HepG2 (cell line): ENCODE measurements at places on chromosomes 12 and 14. TPM values are rescaled to one million over a fixed set of nuclear protein-coding genes. Genes with fewer than 3 reads are reported as not detected.

The MYO1H gene
- not detected in 2 replicates for total RNA-seq

DNA sequence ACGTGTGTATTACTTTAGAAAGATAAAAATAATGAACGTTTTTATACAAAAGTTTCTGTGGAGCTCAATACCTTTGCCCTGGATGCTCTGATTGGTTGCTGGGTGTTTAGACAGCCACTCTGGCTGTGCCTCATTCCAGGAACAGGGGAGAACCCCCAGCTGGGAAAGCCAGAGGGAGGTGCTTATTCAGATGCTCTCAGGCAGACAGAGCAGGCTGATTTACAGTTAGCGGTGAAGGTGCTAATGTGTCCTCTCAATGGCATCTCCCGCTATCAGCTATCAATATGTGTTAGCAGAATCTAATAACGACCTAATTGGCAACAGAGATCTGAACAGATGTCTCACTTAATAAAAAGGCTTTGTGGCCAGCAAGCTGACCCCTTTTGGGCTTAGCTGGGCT is 402.3 kb downstream of the NUAK1 start:
- no peak overlapping the region for H3K4me3 ChIP-seq
- no peaks in the 10 kb centered on the region for H3K4me1 ChIP-seq
- H3K27ac ChIP-seq, result no peak overlapping the region
- no peaks in the 10 kb centered on the region for H3K36me3 ChIP-seq

DNA sequence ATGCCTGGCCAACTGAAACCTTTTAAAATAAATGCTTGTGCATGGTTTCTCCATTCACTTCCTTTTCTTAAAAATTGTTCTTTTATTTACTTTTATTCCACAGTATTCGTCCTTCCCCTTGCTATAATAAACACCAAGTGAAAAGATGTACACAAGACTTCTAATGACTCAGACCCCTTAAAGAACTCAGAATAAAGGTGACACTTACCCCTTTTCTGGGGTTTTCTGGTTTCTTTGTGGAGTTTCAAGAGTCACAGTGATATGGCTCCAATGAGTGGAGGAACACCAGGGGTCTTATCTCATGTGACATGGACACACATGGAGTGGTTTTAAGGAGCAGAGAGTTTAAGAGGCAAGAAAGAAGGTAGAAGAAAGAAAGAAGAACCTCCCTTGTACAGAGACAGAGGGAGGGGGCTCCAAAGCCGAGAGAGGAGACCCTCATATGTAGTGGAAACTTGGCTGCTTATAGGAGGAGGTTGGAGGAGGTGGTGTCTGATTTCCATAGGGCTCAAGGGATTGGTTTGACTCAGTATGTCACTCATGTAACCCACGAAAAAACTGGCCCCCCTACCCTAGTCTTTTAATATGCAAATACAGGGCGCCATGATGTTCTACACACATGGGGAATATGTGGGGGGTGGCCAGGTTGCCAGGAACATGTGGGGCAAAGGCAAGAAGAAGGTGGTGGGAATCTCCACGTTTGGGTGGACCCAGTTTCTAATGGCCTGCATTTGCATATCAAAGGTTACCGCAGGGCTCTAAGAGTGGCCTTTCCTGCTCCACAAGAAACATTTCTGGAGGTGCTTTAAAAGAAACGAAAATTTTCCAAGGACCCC is 22.1 kb upstream of the CD69 start:
- no peak overlapping the region for H3K4me3 ChIP-seq
- no peak for DNase-seq
- H3K27me3 ChIP-seq, result no peaks in the 10 kb centered on the region; the same call in 1 of the 2 replicates
- H3K4me1 ChIP-seq, result no peaks in the 10 kb centered on the region

- DNase-seq, result peak; percentile 96
- no peaks in the 10 kb centered on the region for H3K36me3 ChIP-seq
- H3K4me3 ChIP-seq, result peak overlapping the region; percentile 73
- no peaks in the 10 kb centered on the region for H3K27me3 ChIP-seq
- peaks cover 72% of the 10 kb centered on the region for H3K4me1 ChIP-seq
- peak overlapping the region; percentile 90 for H3K27ac ChIP-seq
These were observed 127.7 kb upstream of the MAX start for GRCh38 chr14:65229748-65230728.

GRCh38 chr12:30019366-30020140 is 235.8 kb upstream of the TMTC1 start:
- no peak for DNase-seq
- no peaks in the 10 kb centered on the region for H3K4me1 ChIP-seq
- no peaks in the 10 kb centered on the region for H3K27me3 ChIP-seq

The FAM181A gene
- 1.1 and 1.5 TPM in 2 replicates for total RNA-seq

The CMTM5 gene
- total RNA-seq, result not detected in 2 replicates

The PSME2 gene
- 716 and 834 TPM in 2 replicates for total RNA-seq

- H3K4me1 ChIP-seq, result peaks cover 32% of the 10 kb centered on the region
- no peaks in the 10 kb centered on the region for H3K36me3 ChIP-seq
- no peaks in the 10 kb centered on the region; the same call in 1 of the 2 replicates for H3K27me3 ChIP-seq
- no peak overlapping the region for H3K27ac ChIP-seq
- H3K4me3 ChIP-seq, result peak overlapping the region; percentile 52; the same call in 1 of the 2 replicates
- DNase-seq, result peak; percentile 48
These were observed 91.9 kb downstream of the TMEM30B start for GRCh38 chr14:61188978-61189808.

GRCh38 chr12:115387467-115387901 is 703.5 kb upstream of the TBX3 start:
- peak; percentile 74 for DNase-seq
- H3K27ac ChIP-seq, result peak overlapping the region; percentile 45
- H3K27me3 ChIP-seq, result no peaks in the 10 kb centered on the region

The PDE3A gene
- 1.5 and 2.3 TPM in 2 replicates for total RNA-seq

DNA sequence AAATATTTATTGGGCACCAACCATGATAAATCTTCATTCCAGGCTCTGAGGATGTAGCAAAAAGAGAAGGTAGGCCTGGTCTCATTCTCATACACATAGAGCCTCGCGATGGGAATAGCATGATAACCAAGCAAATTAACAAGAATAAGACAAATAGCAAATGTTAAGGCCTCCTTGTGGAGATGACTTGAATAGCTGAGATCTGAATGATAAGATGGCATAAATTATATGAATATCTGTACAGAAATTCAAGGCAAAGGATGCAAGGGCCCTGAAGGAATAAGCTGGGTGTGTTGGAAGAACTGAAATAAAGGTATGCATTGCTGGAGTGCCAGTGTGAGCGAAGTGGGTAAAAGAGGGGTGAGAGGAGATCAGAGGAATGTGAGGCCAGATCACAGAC is 114.8 kb downstream of the ALX1 start:
- no peak overlapping the region for H3K27ac ChIP-seq
- no peaks in the 10 kb centered on the region for H3K27me3 ChIP-seq
- no peak for DNase-seq
- no peaks in the 10 kb centered on the region for H3K4me1 ChIP-seq
- no peak overlapping the region for H3K4me3 ChIP-seq

DNA sequence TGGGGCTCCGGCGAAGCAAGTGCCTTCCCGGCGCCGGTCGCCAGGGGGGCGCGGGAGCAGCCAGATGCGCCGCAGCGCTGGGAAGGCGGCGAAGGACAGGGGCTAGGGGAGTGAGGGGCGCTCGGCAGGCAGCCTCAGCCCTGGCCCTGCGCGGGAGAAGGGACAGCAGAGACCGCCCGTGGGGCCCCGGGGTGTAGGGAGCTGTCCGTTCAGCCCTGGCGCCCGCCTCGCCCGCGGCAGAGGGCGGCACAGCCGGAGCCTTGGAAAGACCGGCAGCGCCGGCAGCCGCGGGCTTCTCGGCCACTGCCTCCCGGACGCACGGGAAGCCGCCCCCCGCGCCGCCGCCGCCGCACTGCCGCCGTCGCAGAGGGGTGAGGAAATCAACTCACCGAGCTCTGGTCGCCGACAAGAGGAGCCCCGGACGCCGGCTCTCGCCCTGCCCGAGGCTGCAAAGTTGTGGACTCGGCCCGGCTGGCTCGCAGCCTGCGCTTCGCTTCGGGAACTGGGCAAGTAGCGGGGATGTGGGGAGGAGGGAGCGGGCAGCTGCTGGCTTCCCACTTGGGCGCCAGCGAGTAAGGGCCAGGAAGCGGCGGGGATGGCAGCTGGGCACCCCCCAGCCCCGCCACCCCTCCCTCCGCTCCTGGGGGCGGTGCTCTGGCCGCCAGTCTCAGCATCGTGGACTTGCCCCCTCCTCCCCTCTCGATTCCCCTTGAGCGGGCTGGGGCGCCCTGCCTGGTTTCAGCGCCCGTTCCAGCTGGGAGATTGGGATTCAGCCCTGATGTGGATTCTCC is at the start of gene ZDHHC22:
Gene ZDHHC22, minus strand, starts transcription at position 578 of the 791 bp plus-strand sequence. CDS start 2,053 bp downstream, outside the sequence.
- peak within 1 kb of the TSS; percentile 34; the same call in 1 of the 2 replicates for H3K4me3 ChIP-seq
- DNase-seq, result no peak
- H3K27me3 ChIP-seq, result peaks cover 47% of the 10 kb centered on the region

- H3K4me1 ChIP-seq, result peaks cover 18% of the 10 kb centered on the region
- no peak overlapping the region for H3K27ac ChIP-seq
- no peak overlapping the region for H3K4me3 ChIP-seq
- H3K36me3 ChIP-seq, result no peaks in the 10 kb centered on the region
- no peaks in the 10 kb centered on the region for H3K27me3 ChIP-seq
These were observed 147.9 kb upstream of the STXBP6 start for GRCh38 chr14:25197885-25198284.

GRCh38 chr12:2879853-2880252 is 2.8 kb downstream of the RHNO1 start:
- peaks cover 45% of the 10 kb centered on the region for H3K4me1 ChIP-seq
- H3K4me3 ChIP-seq, result no peak overlapping the region
- no peaks in the 10 kb centered on the region for H3K36me3 ChIP-seq
- no peak overlapping the region for H3K27ac ChIP-seq
- DNase-seq, result no peak

DNA sequence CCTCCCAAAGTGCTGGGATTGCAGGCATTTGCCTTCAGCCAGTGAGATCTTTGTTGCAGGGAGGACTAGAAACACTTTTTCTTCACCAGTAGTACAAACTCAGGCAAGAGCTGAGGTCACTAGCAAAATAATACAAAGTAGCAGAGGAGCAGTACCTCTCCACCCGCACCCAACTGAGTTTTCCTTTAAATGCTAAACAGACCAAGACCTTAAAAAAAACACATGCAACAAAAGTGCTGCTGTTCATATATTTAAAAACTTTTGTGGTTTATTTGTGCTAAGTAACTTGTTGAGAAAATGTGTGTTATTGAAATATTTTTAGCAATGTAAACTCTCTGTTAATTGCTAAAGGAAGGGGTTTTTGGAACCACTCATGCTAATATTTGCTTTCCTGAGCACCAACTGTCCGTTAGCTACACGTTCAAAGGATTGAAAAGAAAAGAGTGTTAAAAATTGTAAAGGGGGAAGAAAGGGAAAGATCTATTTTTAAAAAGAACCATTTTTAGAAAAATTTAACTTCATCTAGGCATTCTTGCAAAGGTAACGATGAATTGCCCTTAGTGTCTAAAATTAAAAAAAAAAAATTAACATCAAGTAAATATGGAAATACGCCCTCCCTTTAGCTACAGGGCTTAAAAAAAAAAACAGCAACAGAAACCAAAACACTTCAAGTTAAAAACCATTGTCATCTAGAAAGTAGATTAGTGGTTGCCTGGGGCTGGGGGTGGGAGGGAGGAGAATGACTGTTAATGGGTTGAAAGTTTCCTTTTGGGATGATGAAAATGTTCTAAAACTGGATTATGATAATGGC is 114.0 kb upstream of the KRAS start:
- no peaks in the 10 kb centered on the region for H3K4me1 ChIP-seq
- no peaks in the 10 kb centered on the region for H3K27me3 ChIP-seq
- no peak overlapping the region for H3K4me3 ChIP-seq
- no peak overlapping the region for H3K27ac ChIP-seq

DNA sequence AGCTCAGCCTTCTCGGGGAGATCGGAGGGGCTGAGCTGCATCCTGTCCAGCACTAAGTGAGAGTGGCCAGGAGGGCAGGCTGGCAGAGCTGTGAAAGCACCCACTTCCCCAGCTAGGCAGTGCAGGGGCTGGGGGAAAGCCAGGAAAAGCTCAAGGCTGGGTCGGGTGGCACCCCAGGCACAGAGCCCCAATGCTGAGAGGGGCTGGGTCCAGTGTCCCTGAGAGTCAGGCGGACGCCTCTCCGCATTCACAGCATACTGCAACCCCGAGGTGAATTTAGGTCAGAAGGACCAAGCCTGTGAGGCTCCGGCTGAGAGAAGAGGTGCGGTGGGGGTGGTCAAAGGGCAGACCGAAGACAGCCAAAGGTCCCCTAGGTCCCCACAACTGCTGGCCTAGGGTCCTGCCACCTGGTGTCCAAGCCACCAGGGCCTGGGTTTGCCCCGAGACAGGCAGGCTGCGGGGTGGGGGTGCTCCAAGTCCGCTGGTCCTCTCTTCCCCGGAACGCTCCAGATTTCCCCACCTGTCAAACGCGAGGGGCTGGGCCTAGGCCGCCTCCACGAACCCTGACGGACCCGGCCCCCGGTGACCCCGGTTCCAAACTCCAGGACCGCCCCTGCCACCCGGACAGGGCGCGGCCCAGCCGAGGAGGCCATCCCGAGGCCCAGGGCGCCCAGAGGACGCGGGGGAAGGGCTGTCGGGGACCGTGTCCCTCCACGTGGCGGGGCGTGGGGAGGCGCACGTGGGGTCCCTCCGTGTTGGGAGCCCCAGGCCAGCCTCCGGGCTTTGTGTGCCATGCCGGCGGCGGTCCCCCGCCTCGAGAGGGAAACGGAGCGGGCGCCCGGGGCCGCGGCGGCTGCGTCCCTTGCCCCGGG is 527 bp downstream of the CAMKK2 start:
- peak; percentile 27 for DNase-seq
- H3K27me3 ChIP-seq, result no peaks in the 10 kb centered on the region
- H3K4me1 ChIP-seq, result peaks cover 29% of the 10 kb centered on the region
- H3K36me3 ChIP-seq, result no peaks in the 10 kb centered on the region

DNA sequence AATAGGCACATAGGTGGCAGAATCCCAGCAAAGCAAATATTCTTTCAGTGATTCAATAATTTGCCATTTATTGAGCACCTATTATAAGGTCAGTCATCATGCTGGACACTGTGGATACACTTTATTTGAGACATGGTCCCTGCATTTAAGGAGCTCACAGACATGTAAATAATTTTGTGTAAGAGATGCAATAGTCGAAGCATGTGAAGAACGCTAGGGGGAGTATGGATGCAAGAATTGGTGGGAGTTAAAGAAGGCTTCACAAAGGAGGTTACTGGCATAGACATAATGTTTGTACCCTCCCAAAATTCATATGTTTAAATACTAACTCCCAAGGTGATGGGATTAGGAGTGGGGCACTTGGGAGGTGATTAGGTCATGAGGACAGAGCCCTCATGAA is 260.6 kb upstream of the GARIN6 start:
- no peaks in the 10 kb centered on the region for H3K27me3 ChIP-seq
- DNase-seq, result peak; percentile 48
- H3K27ac ChIP-seq, result no peak overlapping the region
- H3K36me3 ChIP-seq, result no peaks in the 10 kb centered on the region
- H3K4me3 ChIP-seq, result no peak overlapping the region
